ENCODE measurements at places on chromosomes 4 and X. TPM values are rescaled to one million over a fixed set of nuclear protein-coding genes. Genes with fewer than 3 reads are reported as not detected.

DNA sequence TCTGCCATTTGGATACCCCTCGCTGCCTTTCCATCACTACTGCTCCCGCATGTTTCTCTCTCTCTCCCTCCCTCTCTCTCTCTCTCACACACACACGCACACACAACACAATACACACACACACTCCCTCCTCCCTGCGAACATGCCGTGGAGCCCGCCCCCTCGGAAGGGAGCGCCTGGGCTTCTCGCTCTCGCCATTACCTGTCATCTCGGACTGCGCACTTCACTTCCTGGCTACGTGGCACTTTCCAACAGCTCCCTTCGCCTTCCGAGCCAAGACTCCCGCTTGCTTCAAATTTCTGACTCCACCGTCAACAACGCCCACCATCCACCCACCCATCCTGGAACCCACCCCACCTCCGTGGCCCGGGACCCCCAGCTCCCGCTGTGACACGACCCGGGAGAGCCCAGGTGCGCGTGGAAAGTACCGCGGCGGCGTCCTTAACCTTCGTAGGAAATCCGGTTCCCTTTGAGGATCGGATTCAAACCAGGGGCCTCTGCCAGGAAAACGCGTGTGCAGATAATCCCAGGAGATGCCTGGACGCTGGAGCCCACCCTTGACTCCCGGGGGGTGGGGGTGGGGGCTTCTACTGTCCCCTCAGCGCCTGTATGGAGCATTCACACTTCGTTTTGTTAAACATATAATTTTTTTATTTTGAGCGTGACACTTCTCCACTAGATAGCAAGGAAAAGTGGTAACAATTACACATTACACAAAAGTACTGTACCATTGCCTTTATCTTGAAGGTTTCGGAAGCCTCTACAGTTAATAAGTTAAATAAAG, 12.5 kb downstream of the ARX start:
- peaks cover 37% of the 10 kb centered on the region for H3K4me1 ChIP-seq
- H3K27ac ChIP-seq, result no peak overlapping the region
- peak overlapping the region; percentile 82 for H3K4me3 ChIP-seq
- H3K36me3 ChIP-seq, result peaks cover 8% of the 10 kb centered on the region

GRCh38 chr4:121025540-121025939, 46.8 kb downstream of the NDNF start:
- H3K4me1 ChIP-seq, result no peaks in the 10 kb centered on the region
- no peaks in the 10 kb centered on the region for H3K27me3 ChIP-seq
- DNase-seq, result no peak
- H3K27ac ChIP-seq, result no peak overlapping the region

DNA sequence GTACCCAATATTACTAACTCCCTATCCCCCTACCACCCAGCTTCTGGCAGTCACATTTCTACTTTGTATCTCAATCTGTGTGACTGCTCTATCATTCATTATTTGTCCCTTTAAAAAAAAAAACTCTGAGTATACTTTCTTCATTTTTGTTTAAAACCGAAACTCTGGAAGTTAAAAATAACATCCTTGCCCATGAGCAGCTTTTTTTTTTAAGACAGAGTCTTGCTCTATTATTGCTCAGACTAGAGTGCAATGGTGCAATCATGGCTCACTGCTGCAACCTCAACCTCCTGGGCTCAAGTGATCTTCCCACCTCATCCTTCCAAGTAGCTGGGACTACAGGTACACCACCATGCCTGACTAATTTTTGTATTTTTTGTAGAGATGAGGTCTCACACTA, 15.8 kb downstream of the UBE2K start:
- H3K27ac ChIP-seq, result no peak overlapping the region
- DNase-seq, result no peak
- H3K36me3 ChIP-seq, result peaks cover 7% of the 10 kb centered on the region
- H3K27me3 ChIP-seq, result no peaks in the 10 kb centered on the region
- no peak overlapping the region for H3K4me3 ChIP-seq
- H3K4me1 ChIP-seq, result peaks cover 17% of the 10 kb centered on the region

GRCh38 chrX:45774961-45775360, 574.3 kb upstream of the DIPK2B start:
- no peak overlapping the region for H3K4me3 ChIP-seq
- no peak for DNase-seq
- H3K27ac ChIP-seq, result no peak overlapping the region
- peaks cover 10% of the 10 kb centered on the region for H3K4me1 ChIP-seq
- H3K27me3 ChIP-seq, result no peaks in the 10 kb centered on the region

DNA sequence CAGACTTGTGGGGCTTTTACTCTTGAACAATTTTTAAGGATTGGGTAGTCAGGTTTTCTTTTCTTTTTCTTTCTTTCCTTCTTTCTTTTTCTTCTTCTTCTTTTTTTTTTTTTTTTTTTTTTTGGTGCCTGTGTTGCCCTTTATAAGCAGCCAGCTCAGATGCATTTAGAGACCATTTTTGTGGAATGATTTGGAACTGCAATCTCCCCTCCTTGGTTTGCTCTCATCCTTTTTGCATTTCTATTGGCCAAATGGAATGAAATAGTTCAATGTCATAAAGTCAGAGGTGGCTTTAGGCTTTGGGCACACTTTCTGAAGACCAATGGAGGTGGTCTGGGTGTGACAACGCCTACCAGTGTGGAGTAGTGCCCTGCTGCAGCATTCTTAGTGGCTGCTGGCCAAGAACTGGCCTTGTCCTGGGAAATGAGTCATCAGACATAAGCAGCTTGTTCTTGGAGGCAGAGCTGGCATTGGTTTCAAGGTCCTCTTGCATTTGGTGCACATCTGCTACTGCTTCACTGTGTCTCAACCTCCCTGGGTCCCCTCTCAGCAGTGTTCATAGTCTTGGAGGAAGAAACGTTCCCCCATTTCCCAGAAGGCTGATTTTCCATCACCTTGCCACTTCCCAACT, 84.5 kb downstream of the CT47B1 start:
- no peak overlapping the region for H3K27ac ChIP-seq
- DNase-seq, result no peak
- no peaks in the 10 kb centered on the region for H3K36me3 ChIP-seq
- H3K27me3 ChIP-seq, result no peaks in the 10 kb centered on the region
- H3K4me3 ChIP-seq, result no peak overlapping the region

C4orf36 gene
- total RNA-seq, result 3.2 TPM

CMC4 gene
- total RNA-seq, result 4.3 TPM

All from neural crest cell (in vitro differentiated cells).